PC-3 (cell line): ENCODE measurements at places on chromosomes 4 and X. TPM values are rescaled to one million over a fixed set of nuclear protein-coding genes. Genes with fewer than 3 reads are reported as not detected.

DNA sequence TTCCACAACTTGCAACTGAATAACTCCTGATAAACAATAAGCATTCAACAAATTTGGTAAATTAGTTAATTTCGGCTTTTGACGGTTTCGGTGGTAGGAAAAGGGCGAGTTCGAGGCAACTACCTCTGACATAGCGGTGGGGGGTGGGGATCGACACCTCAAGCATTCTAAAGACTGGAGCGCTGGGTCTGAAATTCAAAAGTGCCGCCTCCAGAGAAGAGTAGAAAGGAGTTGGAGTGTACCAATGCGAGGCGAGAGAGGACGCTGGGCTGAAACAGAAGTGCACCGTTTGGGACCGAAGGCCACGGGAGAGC, 725 bp downstream of the SMC1A start:
- peaks cover 7% of the 10 kb centered on the region for H3K4me1 ChIP-seq
- H3K36me3 ChIP-seq, result 0 out of 2 replicates have a peak, but pooled peaks cover 2% of the 10 kb centered on the region
- H3K27ac ChIP-seq, result peak overlapping the region; percentile 93
- no peak for DNase-seq

DNA sequence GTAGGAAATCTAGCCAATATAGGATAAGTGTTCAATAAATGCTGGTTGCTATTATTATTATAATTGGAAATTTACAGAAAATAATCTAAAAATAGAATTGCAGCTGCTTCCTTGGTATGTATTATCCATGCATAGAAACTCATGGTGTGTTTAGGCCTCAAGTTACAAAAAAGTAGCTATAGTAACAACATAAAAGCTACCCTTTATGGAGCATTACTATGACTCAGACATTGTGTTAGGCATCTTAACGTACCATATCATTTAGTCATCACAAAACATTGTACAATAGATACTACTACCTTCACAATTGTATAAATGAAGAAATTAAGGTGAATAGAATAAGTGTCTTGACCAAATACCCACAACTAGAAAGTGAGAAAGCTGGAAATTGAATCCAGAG, 126.9 kb upstream of the NRK start:
- peak overlapping the region; percentile 75 for H3K27ac ChIP-seq
- peak; percentile 84 for DNase-seq
- peaks cover 27% of the 10 kb centered on the region for H3K4me1 ChIP-seq
- no peaks in the 10 kb centered on the region for H3K27me3 ChIP-seq

DNA sequence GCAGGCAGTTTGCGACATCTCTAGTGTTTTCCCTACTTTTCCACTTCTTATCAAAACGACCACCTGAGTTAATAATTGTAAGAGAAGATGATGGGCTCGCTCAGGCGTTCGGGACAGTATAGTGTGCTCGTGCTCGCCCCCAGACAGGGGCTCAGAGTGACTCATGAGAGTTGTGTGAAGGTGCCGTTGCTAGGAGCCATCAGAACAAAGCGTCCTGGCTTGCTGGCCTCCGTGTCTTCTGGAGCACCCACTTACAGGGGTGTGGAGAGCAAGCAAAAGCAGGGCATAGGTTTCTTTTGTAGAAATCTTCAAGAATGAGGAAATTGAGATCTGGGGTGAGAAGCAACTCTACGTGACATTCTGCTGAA, 73.0 kb upstream of the ADGRG2 start:
- H3K27me3 ChIP-seq, result no peaks in the 10 kb centered on the region
- H3K27ac ChIP-seq, result no peak overlapping the region
- no peak overlapping the region for H3K4me3 ChIP-seq
- H3K4me1 ChIP-seq, result no peaks in the 10 kb centered on the region
- no peaks in the 10 kb centered on the region for H3K36me3 ChIP-seq
- DNase-seq, result no peak

- H3K4me3 ChIP-seq, result no peak overlapping the region
- H3K36me3 ChIP-seq, result no peaks in the 10 kb centered on the region
- no peaks in the 10 kb centered on the region for H3K4me1 ChIP-seq
- H3K27ac ChIP-seq, result no peak overlapping the region
- no peak for DNase-seq
Measured at GRCh38 chrX:93454509-93454908, 218.9 kb downstream of the NAP1L3 start.

DNA sequence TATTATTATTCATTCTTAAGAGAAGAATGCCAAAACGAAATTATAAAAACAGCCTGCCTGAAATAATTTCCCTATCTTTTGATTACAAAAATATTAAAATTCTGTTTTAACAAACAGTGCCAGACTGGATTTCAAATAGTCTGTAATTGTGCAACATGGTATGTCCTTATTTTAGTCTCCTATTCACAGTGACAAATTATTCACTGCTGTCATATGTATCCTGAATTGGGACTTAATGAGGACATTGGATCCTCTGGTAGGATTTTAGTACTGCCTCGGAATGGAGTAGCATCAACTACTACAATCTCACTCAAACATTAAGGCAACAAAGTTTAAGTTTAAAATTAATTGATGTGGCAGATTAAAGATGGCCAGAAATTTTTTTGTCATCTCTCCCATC, 97.6 kb downstream of the CASK start:
- H3K36me3 ChIP-seq, result no peaks in the 10 kb centered on the region
- no peak for DNase-seq
- H3K4me1 ChIP-seq, result peaks cover under 1% of the 10 kb centered on the region
- no peak overlapping the region for H3K27ac ChIP-seq
- H3K27me3 ChIP-seq, result no peaks in the 10 kb centered on the region
- H3K4me3 ChIP-seq, result no peak overlapping the region

DNA sequence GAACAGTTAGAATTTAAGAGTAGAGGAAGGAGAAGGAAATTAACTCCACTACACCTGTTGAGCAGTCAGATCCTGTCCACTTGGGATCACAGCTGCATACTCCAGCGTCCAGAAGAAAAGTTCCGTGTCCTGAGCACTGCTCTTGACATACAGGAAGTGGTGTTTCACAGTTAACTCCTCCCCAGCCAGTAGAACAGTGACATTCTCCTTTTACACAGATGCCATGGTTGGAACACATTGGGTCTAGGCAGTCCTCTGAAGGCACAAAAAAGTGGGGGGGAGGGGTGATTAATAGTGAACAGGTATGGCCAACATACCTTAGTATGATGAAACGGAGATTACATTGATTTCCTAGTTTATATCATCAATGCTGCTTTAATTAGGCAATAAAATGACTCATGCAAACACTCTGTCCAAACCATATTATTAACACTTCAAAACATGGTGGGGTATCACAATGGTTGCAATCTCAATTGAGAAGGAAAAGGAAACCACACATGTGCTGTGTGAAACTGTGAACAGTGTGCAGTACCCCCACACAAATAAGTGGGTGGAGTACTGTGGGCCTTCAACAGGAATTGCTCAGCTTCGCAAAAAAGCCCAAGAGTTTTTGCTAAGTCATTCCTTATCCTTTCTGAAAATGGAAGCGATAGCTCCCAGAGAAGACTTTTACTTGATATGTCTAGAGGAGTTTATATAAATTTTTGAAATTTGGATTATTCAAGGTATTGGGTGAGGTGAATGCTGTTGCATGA, 295.6 kb downstream of the SH2D1A start:
- H3K4me1 ChIP-seq, result no peaks in the 10 kb centered on the region
- H3K27ac ChIP-seq, result no peak overlapping the region
- no peaks in the 10 kb centered on the region for H3K27me3 ChIP-seq

DNA sequence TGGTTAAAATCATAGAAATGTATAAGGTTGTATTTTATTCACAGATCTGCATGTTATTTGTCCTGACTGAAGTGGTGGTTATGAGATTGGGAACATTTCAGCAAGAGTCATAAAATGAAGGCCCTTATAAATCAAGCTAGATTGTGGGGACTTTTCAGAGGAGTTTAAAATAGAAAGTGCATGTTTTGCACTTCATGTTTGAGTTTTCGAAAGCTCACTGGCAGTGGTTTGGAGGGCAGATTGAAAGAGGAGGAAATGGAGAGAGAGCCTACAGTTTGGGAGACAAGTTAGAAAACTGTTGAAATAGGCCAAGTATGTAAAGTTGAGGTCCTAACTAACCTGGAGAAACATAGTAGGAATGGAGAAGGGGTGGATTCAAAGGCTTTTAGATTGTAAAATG, 124.9 kb downstream of the KDM6A start:
- no peaks in the 10 kb centered on the region for H3K27me3 ChIP-seq
- H3K4me3 ChIP-seq, result no peak overlapping the region
- H3K4me1 ChIP-seq, result peaks cover 29% of the 10 kb centered on the region
- H3K36me3 ChIP-seq, result 0 out of 2 replicates have a peak, but pooled peaks cover 4% of the 10 kb centered on the region
- DNase-seq, result no peak
- H3K27ac ChIP-seq, result no peak overlapping the region

DNA sequence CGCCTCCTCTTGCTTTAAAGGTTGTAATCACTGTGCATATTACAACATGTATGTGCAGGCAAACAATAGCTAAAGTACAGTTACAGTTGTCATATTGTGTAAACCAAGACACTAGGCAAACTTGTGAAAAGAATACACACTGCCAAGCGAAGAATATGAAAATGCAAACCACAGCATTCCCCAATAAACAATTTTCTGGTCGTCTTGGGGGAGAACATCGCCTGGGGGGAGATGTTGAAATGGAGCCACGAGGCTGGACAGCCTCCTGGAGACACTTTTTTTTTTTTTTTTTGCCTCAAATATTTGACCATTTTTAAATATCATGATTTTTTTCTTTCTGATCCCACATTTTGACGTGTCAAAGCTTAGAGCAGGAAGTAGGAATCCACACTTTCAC, 51.7 kb upstream of the PDLIM3 start:
- no peaks in the 10 kb centered on the region for H3K36me3 ChIP-seq
- DNase-seq, result no peak
- no peaks in the 10 kb centered on the region for H3K4me1 ChIP-seq
- no peak overlapping the region for H3K4me3 ChIP-seq

The CT45A6 gene
- not detected in 2 replicates for total RNA-seq

The VCX3A gene
- total RNA-seq, result not detected in 2 replicates

The TIGD4 gene
- total RNA-seq, result 0.07 TPM in 1 of 2 replicates, not detected in the other

The FAM241A gene
- 2.2 and 2.8 TPM in 2 replicates for total RNA-seq

The MAGEA11 gene
- total RNA-seq, result not detected in 2 replicates
